Activated naive CD8-positive, alpha-beta T cell treated with anti-CD3 and anti-CD28 coated beads for 36 hours (primary cell): ENCODE measurements at places on chromosomes 6 and 20.

- no peak for DNase-seq
Observed at GRCh38 chr6:40996591-40997233, 42.3 kb downstream of the UNC5CL start.

DNA sequence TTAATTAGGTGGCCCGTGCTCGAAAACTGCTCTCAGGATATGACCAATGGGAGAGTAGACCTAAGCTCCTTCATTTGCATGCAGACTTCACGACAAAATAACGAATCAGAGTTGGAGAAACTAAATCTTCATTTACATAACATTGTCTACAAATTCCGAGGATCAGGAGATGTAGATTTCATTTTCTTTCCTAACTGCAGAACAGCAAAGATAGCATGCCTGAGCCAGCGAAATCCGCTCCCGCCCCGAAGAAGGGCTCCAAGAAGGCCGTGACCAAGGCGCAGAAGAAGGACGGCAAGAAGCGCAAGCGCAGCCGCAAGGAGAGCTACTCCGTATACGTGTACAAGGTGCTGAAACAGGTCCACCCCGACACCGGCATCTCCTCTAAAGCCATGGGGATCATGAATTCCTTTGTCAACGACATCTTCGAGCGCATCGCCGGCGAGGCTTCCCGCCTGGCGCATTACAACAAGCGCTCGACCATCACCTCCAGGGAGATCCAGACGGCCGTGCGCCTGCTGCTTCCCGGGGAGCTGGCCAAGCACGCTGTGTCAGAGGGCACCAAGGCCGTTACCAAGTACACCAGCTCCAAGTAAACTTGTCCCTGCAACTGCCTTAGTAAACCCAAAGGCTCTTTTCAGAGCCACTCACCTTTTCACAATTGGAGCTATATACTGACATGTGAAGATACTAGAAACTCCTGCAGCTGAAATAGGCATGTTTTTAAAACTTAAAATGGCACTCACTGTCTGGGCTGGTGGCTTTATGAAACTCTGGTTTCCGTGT, 96.5 kb downstream of the HFE start:
- peak; percentile 75 for DNase-seq

GRCh38 chr6:26382121-26382520, 787 bp upstream of the BTN2A2 start:
- DNase-seq: no peak

DNA sequence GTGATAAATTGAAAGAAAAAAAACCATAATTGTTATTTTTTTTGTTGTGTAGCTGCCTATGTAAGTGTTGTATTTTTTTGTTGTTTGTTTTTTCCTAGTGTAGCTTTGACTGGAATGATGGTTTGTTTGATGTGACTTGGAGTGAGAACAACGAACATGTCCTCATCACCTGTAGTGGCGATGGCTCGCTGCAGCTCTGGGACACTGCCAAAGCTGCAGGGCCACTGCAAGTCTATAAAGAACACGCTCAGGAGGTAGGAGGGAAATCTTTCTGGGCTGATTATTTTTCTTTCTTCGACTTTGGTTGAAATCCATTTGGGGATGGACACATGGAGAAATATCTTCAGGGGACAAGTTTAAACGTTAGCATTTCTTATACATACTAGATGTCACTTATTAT, 3.8 kb downstream of the PEX7 start:
- DNase-seq: no peak

GRCh38 chr6:155050311-155050710, 55.2 kb downstream of the TIAM2 start:
- DNase-seq: peak; percentile 53

DNA sequence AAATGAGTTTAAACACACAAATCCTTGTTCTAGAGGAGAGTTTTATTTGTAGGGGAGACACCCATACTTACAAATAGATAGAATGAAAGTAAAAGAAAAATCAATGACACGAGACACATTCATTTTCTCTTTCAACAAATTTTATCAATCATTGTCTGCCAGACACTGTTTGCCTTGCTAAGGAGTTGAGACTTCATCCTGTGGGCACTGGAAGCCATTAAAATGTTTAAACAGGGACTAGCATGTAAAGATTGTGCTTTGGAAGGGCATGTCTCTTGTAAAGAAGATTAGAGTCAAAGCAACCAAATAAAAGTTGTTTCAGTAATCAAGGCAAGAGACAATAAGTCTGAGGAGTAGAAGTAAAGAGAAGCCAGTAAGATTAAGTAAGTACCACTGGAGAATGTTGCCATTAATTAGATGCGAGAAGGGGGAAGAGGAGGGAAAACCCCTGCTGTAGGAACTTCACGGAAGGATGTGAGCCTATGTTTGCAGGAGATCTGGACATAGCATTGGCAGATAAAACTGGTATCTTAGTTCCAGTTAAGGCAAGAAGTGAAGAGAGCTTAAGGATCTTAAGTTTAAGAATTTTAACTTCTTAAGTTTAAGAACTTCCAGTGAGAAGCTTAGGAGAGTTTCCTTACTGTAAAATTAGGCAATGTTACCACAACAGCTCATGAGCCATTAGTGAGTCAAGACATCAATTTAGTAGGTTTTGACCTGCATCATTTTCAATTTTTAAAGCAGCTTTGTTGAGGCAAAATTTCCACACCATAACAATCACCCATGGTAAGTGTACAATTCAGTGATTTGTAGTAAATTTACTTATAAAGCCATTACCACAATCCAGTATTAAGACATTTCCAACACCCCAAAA, 117.0 kb upstream of the UST start:
- DNase-seq: no peak
